ENCODE measurements at places on chromosomes 2 and 18.

- no peak for DNase-seq
These were observed 52.6 kb upstream of the ATP5MC3 start for GRCh38 chr2:175234153-175234552.

DNA sequence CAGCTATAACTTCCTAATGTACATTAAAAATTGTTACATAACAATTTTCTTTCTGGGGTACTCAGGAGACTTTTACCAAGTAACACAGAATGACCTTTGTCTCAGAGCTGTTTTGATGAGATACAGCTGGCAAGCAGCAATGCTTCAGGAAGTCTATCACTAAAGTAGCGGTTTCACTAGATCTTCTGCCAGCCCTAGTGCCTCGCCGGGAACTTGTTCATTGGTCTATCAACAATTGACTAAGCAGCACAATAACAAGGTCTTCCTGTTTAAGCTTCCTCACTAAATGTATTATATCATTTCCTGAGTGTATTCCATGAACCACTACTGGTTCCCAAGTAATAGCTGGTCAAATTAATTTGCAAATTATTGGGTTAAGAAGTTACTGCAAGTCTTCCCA lies 69.2 kb downstream of the TRIP12 start:
- DNase-seq: no peak

- no peak for DNase-seq
These were observed 561.9 kb downstream of the GALR1 start for GRCh38 chr18:77811503-77811902.

DNA sequence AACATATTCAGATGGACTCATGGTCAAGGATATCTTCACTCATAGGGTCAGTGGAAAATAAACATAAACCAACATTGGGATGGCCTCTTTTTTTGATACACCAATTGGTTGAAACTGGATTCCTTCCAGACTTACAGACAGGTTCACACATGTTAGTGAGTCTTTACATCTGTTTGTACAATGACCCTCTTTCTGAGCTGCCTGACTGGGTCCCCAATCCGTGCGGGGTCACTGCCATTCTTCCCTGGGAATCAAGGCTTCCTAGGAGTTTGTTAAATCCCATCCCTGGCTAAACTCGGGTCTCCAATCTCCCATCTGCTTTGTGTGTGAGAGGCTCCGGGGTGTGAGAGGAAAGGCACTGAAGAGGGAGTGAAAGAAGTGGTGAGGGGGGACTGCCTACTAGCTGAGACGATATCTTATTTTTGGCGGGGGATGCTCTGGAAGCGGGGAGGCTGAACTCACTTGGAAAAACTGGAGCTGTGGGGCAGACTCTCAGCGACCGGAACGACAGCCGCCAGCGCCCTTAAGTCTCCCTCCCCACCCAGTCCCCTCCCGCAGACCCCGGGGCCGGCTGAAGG lies 487 bp downstream of the STARD6 start:
- DNase-seq: no peak

GRCh38 chr2:25184254-25184653 lies 15.9 kb upstream of the POMC start:
- no peak for DNase-seq

DNA sequence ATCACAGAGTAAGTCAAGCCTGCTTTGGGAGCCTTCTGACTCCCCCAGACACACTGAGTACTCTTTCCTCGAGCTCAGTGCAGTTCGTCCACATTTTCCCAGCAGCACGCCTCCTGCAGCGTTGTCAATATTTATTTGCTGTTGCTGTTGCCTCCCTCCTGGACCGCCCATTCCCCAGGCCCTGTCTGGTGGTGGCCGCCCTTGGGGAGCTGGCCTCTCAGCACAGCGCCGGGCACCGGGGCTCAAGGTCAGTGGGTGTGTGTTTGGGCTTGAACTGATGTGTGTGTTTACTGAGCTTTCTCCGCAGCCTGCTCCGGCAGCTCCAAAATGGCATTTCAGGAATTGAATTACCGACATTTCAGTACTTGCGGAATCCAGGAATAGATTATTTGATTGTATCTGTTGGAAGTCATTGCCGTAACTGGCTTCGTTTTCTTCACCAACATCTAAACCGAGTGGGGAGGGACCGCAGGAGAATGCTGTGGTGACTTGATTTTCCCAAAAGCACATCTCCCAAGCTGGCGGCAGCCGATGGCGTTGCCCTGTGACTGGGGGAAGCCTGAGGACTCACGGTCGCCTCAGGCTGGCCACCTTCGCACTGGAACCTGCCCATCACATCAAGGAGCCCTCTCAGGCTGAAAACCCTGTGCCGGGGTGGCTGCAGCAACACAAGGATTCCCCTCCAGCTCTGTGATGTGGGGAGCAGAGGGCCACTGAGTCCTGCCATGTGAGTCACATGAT lies 66.0 kb downstream of the HPCAL1 start:
- no peak for DNase-seq

- peak; percentile 71 for DNase-seq
These were observed 47.8 kb upstream of the MAPRE3 start for GRCh38 chr2:26922405-26923188.

GRCh38 chr18:49400398-49401072 lies 59.9 kb downstream of the DYM start:
- no peak for DNase-seq

GRCh38 chr2:26279886-26280285 lies 35.1 kb downstream of the HADHB start:
- DNase-seq: no peak

GRCh38 chr2:47558116-47558767 lies 155.3 kb downstream of the MSH2 start:
- DNase-seq: no peak

- no peak for DNase-seq
These were observed 849.1 kb upstream of the SALL3 start for GRCh38 chr18:78130232-78131195.

- no peak for DNase-seq
These were observed 49.2 kb upstream of the SMAD2 start for GRCh38 chr18:47979611-47980200.

DNA sequence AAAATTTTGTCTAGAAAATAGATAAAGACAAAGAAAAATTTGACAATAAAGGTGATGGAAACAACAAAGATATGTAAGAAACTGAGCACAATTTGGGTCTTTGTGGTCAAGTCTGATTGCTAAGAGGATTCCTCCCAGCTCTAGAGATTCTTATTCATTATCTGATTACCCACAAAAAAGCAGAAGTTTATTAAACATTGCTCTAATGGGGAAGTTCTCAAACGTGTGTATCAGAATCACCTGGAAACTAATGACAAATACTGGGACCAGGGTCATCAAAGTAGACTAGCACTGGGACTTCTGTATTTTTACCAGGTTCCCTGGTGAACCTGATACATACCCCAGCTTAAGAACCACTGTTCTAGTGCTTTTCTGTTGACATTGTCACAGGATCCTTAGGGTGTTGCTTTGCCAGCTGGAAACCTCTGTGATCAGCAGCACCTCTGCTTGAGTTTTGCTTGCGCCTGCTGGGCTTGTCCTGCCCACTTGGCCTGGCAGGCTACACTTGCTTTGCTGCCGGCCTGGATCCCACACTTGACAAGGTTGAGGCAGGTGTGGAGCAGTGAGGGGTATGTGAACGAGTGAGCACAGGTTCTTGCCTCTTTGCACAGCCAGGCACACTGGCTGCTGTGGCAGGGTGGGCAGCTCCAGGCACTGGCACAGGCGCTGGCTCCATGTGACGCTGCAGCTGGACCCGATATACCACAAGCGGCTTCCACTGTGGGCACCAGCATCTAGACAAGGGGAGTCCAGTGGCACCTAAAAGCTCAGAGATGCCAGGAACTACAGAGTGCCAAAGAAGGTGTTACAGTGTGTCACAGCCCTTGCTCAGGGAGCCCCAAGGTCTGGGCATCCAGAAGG lies 6.2 kb upstream of the GORASP2 start:
- DNase-seq: no peak

DNA sequence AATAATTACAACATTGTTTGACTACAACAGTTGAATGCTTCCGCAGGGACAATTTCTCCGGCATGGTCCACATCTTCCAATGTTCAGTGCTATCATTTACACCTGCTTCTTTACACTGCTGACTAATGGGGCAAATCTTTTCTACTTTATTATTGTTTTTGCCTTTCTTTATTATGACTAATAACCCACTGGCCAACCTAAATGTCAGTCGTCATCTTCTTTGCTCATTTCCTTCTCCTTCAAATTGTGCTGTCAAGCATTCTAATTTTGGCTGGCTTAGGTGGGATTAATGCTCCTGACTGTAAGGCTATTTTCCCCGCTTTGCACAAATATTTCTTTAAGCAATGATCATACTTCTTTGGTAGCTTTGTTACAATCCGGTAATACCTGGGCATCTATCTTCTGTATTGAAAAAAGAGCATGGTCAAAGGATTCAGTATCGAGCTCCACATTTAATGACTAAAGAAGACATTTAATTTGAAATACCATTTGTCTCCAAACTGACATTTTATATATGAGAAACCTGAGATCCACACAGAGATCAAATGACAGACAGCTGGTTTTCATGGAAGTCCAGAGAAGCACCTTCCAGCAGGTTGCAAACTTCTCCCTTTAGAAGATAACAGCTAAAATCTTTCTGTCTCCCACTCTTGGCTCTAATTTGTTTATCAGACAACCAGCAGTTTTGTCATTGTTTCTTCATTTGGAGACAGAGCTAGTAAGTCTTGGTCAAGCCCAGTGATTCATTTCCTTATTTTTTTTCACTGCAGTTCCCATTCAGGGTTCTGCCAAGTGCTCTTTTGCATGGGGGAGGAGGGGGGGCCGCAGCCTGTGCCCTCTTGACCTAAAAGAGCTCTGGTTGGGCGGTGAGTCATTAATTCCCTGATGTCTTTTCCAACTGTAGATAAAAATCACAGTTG lies 132.9 kb downstream of the SOCS6 start:
- DNase-seq: no peak
